Stimulated activated naive CD4-positive, alpha-beta T cell treated with Interleukin-2 at 50 U/mL for 16 hours (primary cell): ENCODE measurements at places on chromosomes 7 and 10.

GRCh38 chr10:12937527-12937926 lies 64.0 kb downstream of the CCDC3 start:
- no peak for DNase-seq

DNA sequence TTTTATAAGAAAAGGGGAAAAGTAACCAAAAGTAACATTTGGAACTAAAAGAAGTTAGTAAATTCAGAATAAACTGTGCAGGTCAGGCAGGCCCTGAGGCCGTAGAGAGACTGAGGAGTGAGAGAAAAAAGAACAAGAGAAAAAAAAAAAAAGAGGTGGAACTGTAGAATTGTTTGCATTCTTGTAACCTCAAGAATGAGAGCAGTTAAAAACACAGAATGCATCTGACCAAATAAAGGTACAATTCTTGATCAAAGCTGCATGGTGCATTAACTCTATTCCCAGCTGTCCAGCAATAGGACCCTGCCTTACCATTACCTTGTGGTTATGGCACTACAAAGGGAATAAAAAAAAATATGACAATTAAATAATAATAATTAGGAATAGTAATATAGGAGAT lies 170.1 kb upstream of the SEMA3A start:
- DNase-seq: no peak

DNA sequence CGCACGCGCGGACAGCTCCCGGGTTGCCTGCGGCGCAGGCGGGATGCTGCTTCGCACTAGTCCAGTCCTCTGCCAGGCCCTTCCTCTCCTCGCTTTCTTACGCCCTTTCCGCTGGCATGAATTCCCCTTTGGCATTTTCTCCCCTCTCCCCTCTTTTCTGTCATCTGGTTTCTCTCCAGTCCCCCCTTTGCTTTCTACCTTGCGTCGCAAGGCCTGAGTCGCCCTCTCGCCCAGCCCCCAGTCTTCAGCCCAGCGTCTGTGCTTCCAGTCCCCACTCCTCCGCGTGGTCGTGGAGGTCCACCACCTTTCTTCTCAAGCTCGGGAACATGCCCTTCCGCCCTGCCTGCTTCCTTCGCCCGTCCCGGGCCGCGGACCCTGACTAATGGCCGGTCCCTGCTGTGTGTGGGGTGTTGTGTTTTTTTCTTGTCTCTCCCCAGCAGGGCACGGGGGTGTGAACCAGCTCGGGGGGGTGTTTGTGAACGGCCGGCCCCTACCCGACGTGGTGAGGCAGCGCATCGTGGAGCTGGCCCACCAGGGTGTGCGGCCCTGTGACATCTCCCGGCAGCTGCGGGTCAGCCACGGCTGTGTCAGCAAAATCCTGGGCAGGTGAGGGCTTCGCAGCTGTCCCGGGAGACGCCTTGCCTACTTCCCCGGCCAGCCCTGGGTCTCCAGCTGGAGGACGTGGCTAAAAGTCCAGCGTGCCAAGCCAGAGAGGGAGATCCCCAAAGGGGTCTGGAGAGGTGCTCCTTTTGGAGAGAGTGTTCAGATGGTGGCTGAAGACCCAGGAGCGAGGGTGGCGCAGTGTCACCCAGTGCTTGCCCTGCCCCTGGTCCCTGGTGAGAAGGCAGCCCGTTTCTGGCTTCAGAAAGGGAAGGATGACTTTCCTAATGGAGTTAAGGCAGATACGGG lies 4.2 kb downstream of the PAX2 start:
- no peak for DNase-seq

GRCh38 chr7:1062296-1063294 lies 18.2 kb downstream of the GPR146 start:
- DNase-seq: no peak

GRCh38 chr7:29408841-29409243 lies 154.8 kb upstream of the PRR15 start:
- DNase-seq: no peak

DNA sequence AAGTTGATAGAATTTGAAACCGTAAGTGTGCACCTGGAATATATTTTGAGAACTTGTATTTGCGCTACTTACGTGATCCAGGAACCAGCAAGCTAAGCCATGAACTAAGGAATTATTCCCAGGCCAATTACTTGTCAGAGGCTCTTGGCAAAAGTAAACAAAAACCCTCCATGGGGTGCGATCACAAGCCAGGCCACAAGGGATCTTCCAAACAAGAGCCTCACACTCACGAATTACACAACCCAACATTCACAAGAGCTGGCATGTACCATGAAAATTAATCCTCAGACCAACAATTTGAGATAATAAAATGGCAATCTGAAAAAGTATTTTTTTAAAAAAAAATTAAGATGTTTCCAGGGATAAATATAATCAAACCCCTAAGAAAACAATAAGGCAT lies 467.0 kb upstream of the AKR1E2 start:
- DNase-seq: no peak

- peak; percentile 22 for DNase-seq
Observed at GRCh38 chr10:132186488-132187429, at the start of gene DPYSL4. DPYSL4 (plus strand) TSS chr10:132186948; CDS start chr10:132187064, 116 bp downstream.

- no peak for DNase-seq
Observed at GRCh38 chr7:84040355-84040754, 154.2 kb downstream of the SEMA3A start.

GRCh38 chr10:128058750-128059134 lies 67.5 kb downstream of the MKI67 start:
- no peak for DNase-seq

- DNase-seq: no peak
Observed at GRCh38 chr7:148670807-148671206, 27.9 kb upstream of the CUL1 start.

- no peak for DNase-seq
Observed at GRCh38 chr10:17703706-17704105, 48.3 kb upstream of the TMEM236 start.

DNA sequence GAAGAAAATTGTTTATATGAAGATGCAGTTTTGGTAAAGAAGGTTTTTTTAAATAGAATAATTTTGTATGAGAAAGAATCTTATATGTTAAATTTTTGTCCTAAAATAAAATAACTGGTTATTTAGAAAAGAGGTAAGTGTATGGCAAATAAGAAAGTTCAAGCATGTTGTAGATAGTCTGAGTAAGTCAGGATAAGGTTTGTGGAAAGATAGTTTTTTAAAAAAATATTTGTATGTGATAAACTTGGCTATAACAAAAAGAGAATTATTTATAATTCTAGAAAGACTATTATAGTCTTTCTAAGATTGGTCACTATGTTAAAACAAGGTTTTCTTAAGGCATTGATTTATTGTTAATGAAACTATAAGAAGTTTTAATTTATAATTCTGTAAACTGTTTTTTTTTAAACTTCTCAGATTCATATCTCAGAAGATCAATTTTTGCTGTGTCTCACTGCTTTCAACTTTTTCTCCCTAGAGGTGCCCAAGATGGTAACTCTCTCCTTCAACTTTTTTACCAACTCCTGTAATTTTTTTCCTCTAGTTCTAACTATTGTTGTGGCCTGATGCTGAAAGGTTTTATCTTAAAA lies 698.6 kb downstream of the CCSER2 start:
- DNase-seq: no peak

DNA sequence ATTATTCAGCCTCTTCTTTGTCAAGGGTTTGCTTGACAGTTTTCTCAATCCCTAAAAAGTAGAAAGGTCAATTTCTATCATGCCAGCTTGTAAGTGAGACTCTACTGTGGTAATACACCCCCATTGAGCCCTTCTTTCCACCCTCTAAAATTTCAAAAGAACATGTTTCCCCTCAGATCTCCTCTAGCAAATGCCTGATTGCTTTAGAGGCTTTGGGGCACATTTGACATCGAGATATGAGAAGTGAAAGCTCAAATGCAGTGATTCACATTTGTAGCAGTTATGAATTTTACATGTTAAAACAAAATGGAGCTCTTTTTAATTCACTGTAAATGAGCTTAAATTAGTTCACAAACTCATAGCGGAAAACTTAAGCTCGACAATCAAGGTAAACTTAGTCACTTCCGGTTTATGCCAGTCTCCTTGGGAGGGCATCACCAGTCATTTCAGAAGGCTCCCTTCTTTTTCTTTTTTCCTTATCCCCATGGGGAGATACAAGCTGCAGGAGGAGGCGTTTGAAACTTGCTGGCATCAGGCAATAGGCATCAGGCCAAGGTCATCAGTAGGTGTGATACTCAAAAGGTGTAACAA lies 55.3 kb upstream of the ADO start:
- DNase-seq: no peak

DNA sequence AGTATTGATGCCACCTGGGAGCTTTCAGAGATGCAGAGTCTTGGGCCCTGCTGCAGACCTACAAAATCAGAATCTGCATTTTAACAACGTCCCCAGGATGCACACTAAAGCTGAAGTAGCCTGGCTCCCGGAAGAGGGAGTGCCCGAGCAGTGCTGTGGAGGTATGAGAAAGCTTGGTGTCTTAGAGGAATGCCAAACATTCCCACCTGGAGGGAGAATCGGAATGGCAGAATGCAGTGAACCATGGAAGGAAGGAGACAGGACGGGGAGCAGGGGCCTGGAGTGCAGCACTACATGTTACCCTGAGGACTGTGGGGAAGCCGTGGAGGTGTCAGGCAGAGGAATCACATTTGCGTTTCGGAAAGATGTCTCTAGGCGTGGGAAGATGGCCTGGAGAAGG lies 90.9 kb downstream of the AOAH start:
- no peak for DNase-seq

GRCh38 chr7:47621979-47622561 lies 40.2 kb upstream of the TNS3 start:
- DNase-seq: no peak

- DNase-seq: no peak
Observed at GRCh38 chr7:105309235-105310169, 79.2 kb downstream of the SRPK2 start.

DNA sequence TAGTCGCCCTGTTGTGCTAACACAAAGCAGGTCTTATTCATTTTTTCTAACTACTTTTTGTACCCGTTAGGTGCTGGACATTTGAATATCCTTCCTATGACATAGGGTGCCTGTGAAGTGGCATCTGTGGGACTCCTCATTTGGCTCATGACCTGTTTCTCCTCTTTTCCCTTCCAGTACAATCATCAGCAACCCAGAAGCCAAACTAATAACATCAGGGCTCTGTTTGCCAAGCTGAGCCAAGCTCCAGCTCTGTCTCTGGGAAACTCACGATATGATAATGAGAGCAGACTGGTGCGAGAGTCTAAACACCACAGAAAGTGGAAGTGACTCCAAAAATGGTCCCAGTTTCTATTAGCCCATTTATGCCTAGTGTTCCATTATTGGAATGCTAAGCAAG lies 92.0 kb downstream of the SVIL start:
- no peak for DNase-seq

GRCh38 chr10:26781797-26782196 lies 79.0 kb downstream of the ABI1 start:
- no peak for DNase-seq

- DNase-seq: no peak
Observed at GRCh38 chr10:71302451-71302850, 16.6 kb upstream of the SLC29A3 start.

GRCh38 chr10:12501324-12501723 lies 152.0 kb downstream of the CAMK1D start:
- DNase-seq: no peak

DNA sequence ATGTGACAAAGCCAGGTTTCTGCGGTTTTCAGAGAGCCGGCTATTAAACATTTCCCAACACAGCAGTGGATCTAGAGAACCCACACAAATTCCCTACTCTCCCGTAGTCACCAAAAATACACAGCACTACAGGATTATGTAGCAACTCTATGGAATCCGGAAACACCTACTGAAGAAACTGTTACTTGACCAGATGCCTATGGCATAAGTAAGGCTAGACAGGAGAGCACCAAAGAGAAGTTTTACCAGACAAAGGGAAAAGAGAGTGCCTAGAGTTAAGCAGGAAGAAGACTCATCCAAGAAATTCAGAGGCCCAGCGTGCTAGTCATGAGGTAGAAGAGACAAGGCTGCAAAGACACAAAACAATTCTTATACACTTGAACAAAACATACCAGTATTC lies 321.1 kb downstream of the PARD3 start:
- DNase-seq: no peak

- DNase-seq: no peak
Observed at GRCh38 chr7:116630932-116631671, 40.9 kb upstream of the MET start.

DNA sequence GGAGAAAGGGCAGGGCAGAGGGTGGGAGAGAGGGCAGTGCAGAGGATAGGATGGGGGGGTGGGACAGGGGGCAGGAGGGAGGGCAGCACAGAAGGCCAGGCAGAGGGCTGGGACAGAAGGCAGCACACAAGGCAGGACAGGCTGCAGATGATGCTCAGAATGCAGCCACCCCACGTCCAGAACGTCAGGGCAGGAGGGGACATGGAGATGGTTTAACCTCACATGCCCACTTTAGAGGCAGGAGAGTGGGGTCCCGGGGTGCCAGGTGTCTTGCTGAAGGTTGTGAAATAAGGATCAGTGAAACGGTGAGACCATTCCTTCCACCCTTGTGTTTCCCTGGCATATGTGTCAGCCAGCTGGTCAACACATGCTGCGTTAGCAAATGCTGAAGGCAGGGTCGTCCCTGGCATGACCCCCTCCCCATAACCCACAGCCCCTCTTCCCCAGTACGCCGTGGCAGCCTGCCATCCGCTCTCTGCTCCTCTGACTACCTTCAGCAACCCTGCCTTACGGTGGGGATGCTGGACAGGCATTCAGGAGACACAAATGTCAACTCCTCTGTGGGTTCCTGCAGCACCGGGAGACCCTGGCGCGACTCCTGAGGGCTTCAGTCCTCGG lies 592.1 kb downstream of the DNAJB6 start:
- no peak for DNase-seq

DNA sequence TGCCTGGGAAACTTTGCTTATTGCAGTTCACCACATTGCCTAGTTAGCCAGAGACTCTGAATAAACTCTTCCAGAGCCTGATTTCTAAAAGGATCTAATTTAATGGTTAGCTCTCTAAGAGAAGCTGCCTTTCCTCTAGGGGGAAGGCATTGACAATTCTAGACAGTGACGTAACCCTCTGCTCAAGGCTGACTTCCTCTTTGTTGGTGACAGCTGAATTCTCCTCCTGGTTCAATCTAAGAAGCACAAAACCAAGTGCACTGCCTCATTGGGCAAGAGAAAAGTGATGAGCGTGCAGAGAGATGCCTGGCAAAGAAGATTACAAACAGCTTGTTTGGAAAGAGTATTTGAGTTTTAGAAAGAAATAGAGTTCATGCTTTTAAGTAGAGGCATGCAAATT lies 102.7 kb downstream of the MACC1 start:
- DNase-seq: no peak

DNA sequence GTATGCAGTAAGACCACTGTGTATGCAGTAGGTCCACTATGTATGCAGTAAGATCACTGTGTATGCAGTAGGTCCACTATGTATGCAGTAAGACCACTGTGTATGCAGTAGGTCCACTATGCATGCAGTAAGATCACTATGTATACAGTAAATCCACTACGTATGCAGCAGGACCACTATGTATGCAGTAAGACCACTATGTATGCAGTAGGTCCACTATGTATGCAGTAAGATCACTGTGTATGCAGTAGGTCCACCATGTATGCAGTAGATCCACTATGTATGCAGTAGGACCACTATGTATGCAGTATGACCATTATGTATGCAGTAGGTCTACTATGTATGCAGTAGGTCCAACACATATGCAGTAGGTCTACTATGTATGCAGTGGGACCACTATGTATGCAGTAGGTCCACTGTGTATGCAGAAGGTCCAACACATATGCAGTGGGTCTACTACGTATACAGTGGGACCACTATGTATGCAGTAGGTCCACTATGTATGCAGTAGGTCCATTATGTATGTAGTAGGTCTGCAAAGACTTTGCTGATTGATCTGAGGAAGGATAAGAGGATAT lies 313.6 kb downstream of the ADARB2 start:
- no peak for DNase-seq
